RCC 7860 (cell line): ENCODE measurements at places on chromosomes 4 and X.
A peak's percentile ranks its signal among the peaks of the same experiment; 100 is the strongest.

- no peak for DNase-seq
Observed at GRCh38 chr4:81802285-81802846, 330.7 kb upstream of the RASGEF1B start.

DNA sequence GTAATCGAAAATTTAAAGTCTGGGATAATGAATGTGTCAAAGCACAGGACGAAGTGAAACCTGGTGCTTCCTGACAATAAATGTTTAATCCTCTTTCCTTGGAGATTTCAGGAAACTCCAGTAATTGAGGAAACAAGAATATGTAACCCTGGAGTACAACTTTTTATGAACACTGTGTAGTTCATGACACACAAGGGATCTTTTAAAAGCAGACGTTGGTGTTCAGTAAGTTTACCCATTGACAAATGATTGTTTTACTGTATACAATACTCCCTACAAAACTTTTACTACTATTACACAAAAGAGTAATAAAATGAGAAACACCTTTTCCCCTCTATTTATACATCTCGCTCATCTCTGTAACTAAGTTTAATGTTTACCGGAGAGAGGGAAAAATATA, 312.4 kb downstream of the PPARGC1A start:
- no peak for DNase-seq

DNA sequence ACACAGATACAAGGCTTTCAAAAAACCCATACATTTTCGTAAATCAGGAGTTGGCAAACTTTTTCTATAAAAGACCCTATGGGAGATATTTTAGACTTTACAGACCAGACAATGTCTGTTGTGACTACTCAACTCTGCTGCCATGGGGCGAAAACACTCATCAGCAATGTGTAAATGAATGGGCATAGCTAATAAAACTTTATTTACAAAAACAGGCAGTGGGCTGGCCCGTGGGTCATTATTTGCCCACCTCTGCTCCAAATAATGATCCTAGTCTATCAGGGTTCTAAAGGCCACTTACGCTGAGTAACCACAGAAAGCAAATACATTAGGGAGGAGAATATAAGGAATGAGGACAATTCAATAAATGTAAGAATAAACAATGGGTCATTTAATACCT, 43.9 kb upstream of the ACSL4 start:
- DNase-seq, result no peak

DNA sequence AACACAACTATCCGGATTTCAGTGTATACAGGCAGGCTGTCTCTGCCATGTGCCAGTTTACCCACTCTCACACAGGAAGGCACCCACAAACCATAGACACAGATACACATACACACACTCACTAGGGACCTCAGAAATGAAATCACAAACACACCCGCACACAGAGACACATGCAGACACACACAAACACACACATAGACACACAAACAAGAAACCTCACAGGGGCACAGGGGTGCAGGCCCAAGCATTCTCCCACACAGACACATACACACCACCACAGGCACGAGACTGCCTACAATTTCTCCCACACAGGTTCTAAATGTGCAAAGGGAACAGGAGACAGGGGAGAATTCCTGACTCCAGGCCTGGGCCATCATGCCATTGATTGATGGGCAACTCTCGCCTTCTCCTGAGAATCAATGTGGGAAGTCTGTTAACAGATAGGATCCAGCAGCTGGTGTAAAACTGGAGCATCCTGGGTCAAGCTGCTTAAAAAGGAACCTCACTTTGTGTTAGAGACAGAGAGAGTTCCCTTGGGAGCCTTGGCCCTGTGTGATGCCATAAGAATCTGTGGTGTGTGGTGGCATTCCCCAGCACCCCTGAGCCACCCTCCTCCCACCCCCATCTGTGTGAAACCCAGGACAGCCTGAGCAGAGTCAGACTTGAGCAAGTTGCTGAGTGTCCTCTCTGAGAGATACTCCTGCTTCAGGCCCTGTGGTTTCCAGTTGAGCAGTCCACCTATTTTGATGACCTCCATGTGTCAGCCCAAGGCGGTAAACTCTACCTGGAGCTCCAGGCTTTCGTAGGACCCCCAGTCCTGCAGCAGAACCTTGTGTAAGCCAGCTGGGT, 33.9 kb downstream of the NBDY start:
- DNase-seq, result no peak

- peak; percentile 6 for DNase-seq
Observed at GRCh38 chrX:24561121-24561520, 86.0 kb downstream of the PCYT1B start.

DNA sequence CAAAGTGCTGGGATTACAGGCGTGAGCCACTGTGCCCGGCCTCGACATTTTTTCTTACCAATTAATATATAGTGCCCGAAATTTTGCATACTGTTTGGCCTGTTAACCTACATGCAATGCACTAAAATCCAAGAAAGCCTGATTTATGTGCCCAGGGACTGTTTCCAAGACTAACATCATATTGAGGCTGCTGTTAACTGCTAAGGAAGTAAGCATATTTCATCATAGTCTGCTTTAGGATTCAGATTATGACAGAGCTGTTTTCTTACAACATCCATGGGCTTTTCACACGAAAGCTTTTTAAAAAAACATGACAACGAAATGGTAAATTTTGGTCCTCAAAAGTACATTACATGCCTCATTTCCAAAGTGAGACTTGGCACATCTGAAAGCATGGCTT, 84.4 kb downstream of the STOX2 start:
- DNase-seq, result no peak

- DNase-seq, result no peak
Observed at GRCh38 chr4:152063621-152064240, 302.9 kb upstream of the GATB start.

- no peak for DNase-seq
Observed at GRCh38 chr4:151302432-151302831, 23.0 kb downstream of the SH3D19 start.

DNA sequence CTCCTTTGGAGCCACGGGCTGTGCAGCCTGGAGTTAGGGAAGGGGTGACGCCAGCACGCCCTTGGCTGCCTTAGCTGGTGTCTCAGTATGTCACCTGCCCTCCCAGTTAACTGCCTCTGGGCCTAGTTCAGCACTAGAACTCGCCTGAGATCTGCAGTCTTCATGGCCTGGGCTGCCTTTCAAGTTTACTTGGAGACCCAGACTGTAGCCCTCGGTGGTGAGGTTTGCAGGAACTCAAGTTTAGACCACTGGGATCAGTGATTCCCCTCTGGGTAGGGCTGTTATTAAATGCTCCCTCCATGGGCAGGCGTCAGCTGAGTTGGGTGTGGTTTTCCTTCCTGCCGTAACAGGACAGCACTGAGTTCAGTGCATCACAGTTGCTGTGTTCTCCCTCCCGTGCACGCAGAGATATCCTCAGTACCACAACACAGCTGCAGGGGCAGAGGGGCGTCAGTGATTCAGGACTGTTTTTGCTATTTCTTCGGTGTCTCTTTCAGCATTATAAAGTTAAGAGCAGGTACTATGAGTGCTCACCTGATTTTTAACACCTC, 30.5 kb downstream of the PLAC8 start:
- DNase-seq, result no peak

DNA sequence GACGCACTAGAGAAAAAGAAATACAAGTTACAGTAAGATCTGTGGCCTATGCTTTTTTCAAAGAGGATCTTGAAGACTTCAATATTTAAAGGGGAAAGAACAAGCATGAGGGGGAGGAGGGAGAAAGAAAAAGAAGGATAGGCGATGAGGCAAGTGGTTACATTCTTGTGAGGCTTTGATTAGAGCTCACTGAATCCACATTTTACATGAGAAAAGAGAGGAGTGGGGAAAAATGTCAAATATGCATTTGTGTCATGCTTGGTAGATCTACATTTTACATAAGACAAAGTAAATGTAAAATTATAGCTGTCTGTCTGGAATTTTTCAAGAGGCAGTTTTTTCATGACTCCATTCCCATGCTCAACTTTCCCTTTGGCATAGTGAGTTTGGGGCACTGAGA, 965.9 kb downstream of the FSTL5 start:
- DNase-seq, result no peak

- DNase-seq, result peak; percentile 86
Observed at GRCh38 chr4:65943076-65943475, 272.8 kb upstream of the EPHA5 start.

- no peak for DNase-seq
Observed at GRCh38 chr4:18691431-18692200, 670.1 kb upstream of the LCORL start.
